ENCODE measurements at places on chromosomes 16 and 17.

- no peak for DNase-seq
Measured at GRCh38 chr16:13036600-13036999, 135.2 kb downstream of the SHISA9 start.

DNA sequence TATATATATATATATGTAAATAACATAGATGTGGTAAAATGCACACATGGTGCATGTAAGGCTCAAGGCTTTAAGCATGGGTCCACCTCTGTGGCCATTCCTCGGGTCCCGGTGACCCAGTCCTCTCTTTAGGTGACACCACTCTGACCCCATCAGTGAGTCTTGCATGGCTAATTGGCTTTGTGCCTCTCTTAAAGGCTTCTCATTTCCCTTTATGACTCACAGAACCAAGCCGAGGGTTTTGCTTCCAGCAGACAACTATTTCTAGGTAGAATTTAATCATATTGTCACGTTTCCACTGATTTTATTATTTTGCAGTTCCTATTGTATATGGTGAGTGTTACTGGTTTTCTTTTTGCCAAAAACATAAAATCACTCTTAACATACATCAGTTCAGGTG is 59.7 kb downstream of the PLCG2 start:
- DNase-seq: peak; percentile 45

- DNase-seq: peak; percentile 57
Measured at GRCh38 chr17:49779739-49780231, 8.7 kb upstream of the KAT7 start.

GRCh38 chr17:57270801-57271245 is 14.5 kb downstream of the MSI2 start:
- DNase-seq: no peak

- DNase-seq: no peak
Measured at GRCh38 chr16:12436201-12436657, 367.5 kb downstream of the CPPED1 start.

DNA sequence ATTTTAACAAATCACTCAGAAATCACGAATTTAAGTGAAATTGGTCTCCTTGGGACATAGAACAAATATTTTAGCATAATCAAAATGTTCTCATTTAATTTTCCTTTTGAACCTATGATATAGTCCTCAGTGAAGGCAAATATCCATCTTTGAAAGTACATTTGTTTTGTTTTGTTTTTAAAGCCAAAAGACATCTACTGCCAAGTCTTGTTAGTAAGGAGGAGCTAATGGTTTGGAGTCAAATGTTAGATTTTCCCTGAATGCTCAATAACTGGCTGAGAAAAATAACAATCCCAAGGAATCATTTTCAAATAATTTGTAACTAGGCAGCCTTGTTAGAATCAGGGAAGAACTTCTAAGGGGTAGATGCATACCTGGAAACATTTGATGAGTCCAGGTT is 302.9 kb upstream of the MAF start:
- DNase-seq: no peak

DNA sequence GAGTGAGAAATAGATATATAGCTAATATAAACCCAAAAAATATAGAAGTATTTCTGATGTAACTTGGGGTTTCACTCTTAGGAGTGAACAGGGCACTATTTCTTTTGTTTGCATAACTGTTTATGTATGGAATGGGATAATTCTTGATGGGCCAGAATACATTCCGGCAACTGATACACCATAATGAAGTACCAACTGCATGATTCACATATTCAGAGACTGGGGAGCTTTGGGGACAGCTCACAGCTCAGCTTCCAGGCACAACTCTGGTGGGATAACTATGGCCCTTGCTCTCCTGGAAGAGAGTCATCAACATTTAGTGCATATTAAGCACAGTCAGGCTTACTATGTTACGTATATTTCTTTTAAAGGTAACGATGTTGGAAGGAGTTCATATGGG is 42.1 kb upstream of the ADCY7 start:
- no peak for DNase-seq

- peak; percentile 95 for DNase-seq
Measured at GRCh38 chr16:31354394-31355291, at the start of gene ITGAX. TSS of gene ITGAX (plus strand) at chr16:31355176. CDS start at chr16:31355255, 79 bp downstream.

GRCh38 chr17:63224644-63225043 is 221.5 kb downstream of the CYB561 start:
- DNase-seq: no peak

GRCh38 chr16:51134269-51134812 is 16.7 kb downstream of the SALL1 start:
- DNase-seq: no peak

DNA sequence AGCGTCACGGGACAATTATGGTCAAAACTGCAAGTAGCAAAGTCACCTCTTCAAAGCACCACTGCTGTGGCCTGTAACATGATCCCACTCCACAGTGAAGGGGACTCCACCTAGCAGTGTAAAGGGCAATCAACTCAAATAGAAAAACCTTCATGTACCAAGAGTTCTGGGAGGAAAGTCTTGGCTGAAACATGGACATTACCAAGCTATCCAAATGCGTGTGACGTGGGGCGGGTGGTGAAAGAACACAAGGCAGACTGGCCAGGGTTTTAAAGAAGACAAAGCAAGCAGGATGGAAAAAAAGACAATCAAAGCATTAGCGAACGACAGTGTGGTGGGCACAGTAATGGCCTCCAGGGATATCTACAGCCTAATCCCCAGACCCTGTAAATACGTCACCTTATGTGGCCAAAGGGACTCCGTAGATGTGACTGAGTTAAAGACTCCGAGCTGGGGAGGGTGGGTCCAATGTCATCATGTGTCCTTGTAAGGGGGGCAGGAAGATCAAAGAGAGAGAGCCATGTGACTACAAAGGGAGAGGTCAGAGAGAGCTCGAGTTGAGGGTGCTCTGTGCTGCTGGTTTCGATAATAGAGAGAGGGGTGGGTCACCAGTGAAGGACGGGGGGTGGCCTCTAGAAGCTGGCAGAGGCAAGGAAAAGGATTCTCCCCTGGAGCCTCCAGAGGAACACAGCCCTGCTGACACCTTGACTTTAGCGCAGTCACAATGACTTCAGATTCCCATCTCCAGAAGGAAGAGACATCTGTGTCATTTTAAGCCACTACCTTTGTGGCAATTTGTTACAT is 6.0 kb downstream of the HSDL1 start:
- DNase-seq: no peak

GRCh38 chr16:55701442-55702319 is 45.9 kb downstream of the SLC6A2 start:
- peak; percentile 64 for DNase-seq

DNA sequence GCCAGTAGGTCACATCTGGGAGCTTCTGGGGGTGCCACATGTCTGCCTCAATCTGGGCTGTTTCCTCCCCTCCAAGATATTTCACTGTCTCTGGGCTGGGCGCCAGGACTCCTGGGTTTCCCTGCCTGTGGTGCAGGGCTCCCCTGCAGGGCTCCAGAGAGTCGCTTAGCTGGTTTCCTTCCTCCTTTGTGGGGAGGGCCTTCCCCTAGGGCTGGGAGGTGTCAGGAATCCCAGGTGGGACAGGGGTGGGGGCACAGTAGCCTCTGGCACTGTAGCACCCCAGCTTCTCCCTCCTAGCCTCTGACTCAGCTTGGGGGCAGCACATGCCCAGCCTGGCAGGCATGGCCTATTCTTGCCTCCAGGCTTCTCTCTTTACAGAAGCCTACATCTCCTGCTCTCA is 2.6 kb downstream of the RARA start:
- DNase-seq: no peak

- no peak for DNase-seq
Measured at GRCh38 chr16:69839798-69840409, 77.8 kb downstream of the WWP2 start.

GRCh38 chr16:49531931-49532840 is 158.6 kb downstream of the C16orf78 start:
- no peak for DNase-seq

DNA sequence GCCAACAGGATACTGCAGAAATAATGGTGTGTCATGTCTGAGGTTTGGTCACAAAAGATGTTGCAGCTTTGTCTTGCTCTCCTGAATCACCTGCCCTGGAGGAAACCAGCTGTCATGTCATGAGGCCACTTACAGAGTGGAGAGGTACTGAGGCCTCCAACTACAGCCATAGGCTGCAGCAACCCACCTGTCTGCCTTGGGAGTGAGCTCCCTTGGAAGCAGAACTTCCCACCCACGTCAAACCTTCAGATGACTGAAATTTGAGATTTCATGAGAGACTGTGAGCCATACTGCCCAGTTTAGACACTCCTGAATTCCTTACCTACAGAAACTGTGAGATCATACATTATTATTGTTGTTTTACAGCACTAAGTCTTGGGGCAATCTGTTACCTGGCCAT is 475.9 kb downstream of the HS3ST3B1 start:
- no peak for DNase-seq

DNA sequence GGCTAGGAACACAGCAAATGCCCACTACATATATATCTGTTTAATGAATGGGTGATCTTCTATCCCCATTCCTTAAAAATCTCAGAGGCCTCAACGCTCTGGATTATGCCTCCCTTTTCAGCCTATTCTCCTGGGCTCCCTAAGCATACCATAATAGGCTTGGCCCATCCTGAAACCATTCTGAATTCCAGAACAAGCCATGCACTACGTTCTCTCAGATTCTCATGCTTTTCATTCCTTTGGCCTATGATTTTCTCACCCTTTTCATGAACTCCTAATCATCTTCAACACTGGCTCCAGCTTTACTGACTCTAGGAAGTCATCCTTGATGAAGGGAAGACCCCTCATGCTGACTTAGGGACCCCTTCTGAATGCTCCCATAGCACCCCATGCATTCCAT is 71.1 kb downstream of the RPGRIP1L start:
- no peak for DNase-seq

GRCh38 chr17:60863892-60864707 is 186.4 kb downstream of the BCAS3 start:
- peak; percentile 74 for DNase-seq

- DNase-seq: no peak
Measured at GRCh38 chr16:11780991-11781680, 15.9 kb downstream of the ZC3H7A start.

DNA sequence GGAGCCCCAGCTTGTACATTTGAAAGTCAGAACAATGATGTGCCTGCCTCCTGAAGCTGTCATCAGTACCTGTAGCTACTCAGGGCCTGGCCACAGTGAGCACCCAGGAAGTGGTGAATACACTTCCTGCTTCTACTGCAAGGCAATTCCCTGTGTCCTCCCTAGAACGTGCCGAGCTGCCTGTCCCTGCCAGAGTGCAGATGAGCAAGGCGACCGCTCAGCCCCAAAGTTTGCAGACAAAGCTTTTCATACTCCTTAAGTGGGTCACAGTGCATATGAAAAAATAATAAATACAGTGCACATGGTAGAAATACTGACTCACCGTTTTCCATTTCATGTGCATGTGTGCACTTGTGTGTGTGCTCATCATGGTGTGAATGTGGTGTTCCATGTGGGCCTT is 77.3 kb downstream of the MPRIP start:
- DNase-seq: no peak

- no peak for DNase-seq
Measured at GRCh38 chr17:43907425-43907981, at the start of gene MPP2. TSS of gene MPP2 (minus strand) at chr17:43907536. CDS start at chr17:43904460, 3,076 bp downstream.

GRCh38 chr17:43979011-43979410 is 25.3 kb upstream of the PYY start:
- no peak for DNase-seq

GRCh38 chr16:23245268-23245667 is 56.8 kb upstream of the SCNN1B start:
- DNase-seq: no peak

DNA sequence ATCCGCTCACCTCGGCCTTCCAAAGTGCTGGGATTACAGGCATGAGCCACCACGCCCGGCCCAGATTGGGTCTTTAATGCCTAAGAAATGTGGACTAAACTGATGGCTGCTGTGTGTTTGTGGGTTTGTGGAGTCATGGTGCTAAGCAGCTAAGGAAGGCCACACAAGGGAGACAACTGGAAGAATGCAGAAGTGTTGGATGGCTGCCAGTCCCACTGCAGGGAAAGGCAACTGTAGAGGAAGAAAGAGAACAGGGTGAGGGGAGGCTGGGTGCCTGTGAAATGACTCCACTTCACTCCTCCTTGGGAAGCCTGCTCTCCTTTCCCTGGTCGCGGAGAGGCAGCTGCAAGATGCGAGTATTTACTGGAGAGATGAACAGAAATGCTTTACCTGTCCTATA is 23.5 kb upstream of the SIAH1 start:
- peak; percentile 64 for DNase-seq

DNA sequence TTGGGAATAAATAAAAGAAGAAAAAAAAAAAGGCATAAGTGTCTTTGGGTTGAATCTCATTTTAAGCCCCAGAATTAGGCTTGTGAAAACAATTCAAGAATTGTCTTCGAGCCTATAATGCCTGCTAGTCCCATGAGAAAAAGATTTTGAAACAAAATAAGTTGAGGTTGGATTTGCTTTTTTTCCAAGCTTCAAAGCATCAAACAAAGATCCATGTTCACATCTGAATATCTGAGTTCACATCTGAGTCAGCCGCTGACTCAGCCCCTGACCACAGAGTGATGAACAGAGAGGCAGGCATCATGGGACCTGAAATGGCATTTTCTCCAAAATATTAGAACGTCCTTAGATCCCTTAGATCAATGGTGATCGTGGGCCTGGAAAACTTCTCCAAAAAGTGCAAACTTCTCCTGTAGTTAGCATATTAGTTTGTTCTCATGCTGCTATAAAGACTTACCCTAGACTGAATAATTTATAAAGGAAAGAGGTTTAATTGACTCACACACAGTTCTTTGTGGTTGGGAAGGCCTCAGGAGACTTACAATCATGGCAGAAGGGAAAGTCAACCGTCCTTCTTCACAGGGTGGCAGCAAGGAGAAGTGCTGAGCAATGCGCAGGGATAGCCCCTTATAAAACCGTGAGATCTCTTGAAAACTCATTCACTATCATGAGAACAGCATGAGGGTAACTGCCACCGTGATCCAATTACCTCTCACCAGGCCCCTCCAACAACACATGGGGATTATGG is 294.6 kb upstream of the HSBP1 start:
- DNase-seq: no peak

DNA sequence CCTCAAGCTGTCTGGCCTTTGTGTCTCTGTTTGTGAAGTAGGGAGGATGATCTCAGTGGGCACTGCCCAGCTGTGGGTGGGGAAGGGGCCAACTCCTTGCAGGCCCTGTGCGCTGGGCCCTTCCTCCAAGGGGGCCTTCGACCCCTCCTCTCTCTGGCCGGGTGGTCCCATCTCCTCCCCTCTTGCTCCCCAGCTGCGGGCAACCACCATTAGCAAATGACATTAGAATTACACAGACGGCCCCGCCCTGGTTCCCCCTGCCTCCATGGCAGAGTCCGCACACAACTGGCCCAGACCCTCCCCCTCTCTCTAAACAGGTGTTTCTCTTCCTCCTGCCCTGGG is 2.5 kb upstream of the SLC6A4 start:
- DNase-seq: no peak

- no peak for DNase-seq
Measured at GRCh38 chr17:31997005-31997404, 10.2 kb upstream of the LRRC37B start.

DNA sequence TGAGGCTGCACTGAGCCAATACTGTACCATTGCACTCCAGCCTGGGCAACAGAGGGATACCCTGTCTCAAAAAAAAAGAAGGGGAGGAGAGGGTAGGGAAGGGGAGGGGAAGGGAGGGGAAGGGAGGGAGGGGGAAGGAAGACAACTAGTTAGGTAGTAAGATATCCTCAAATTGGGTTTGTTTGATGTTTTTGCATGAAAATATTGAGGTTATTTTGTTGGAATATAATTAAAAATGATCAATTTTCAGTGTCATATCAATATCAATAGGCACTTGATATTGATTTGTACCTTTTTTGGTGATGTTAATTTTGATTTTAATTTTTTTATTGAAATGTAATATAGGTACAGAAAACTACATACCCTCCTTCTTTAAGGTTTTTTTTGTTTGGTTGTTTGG is 16.6 kb upstream of the PDP2 start:
- no peak for DNase-seq

GRCh38 chr17:79027274-79027924 is 3.4 kb downstream of the C1QTNF1 start:
- DNase-seq: no peak
